ENCODE measurements at places on chromosomes 5 and 9. TPM values are rescaled to one million over a fixed set of nuclear protein-coding genes. Genes with fewer than 3 reads are reported as not detected.

IRGM gene
- 0.06 TPM for total RNA-seq

CCDC183 gene
- total RNA-seq = 0.19 TPM

ADGRD2 gene
- total RNA-seq = 0.03 TPM

KIF4B gene
- 0.02 TPM for total RNA-seq

FAM221B gene
- not detected for total RNA-seq

HAPLN1 gene
- total RNA-seq = not detected

NPR3 gene
- total RNA-seq = 14.7 TPM

ADAMTS2 gene
- total RNA-seq = 0.03 TPM

TNFSF8 gene
- total RNA-seq = not detected

SIL1 gene
- 24.7 TPM for total RNA-seq

MEIKIN gene
- total RNA-seq = not detected

KCNN2 gene
- 0.20 TPM for total RNA-seq

C5orf58 gene
- not detected for total RNA-seq

ITGA1 gene
- 2.0 TPM for total RNA-seq

NSG2 gene
- total RNA-seq = not detected

SLC34A1 gene
- not detected for total RNA-seq

PRDM9 gene
- 0.02 TPM for total RNA-seq

FAM151B gene
- total RNA-seq = 1.7 TPM

CATSPER3 gene
- 0.15 TPM for total RNA-seq

CNOT8 gene
- 36.1 TPM for total RNA-seq

AQP3 gene
- total RNA-seq = 28.3 TPM

C5orf46 gene
- total RNA-seq = not detected

LECT2 gene
- total RNA-seq = not detected

TRIM41 gene
- 25.6 TPM for total RNA-seq

OR2V1 gene
- not detected for total RNA-seq

TAF11L10 gene
- not detected for total RNA-seq

C5orf52 gene
- total RNA-seq = not detected

ENTPD2 gene
- 4.7 TPM for total RNA-seq

HSD17B3 gene
- total RNA-seq = not detected

GDF9 gene
- total RNA-seq = 0.25 TPM

ORM2 gene
- total RNA-seq = not detected

IFNK gene
- total RNA-seq = not detected

RRAGA gene
- 134 TPM for total RNA-seq

TMEM203 gene
- total RNA-seq = 45.3 TPM

NUTM2F gene
- not detected for total RNA-seq

FOXD4L4 gene
- 0.13 TPM for total RNA-seq

ZNF462 gene
- total RNA-seq = 3.6 TPM

SAPCD2 gene
- 21.6 TPM for total RNA-seq

SPATA6L gene
- 1.6 TPM for total RNA-seq

SLC1A3 gene
- total RNA-seq = 0.05 TPM

IL7R gene
- 0.30 TPM for total RNA-seq

CRHBP gene
- total RNA-seq = 0.09 TPM

IL4 gene
- not detected for total RNA-seq

FOXD4 gene
- total RNA-seq = 0.13 TPM

TMC1 gene
- total RNA-seq = 0.02 TPM

FAM153A gene
- not detected for total RNA-seq

GPX3 gene
- total RNA-seq = 17.7 TPM

ZBTB5 gene
- 7.3 TPM for total RNA-seq

SMIM27 gene
- 13.6 TPM for total RNA-seq

LCN1 gene
- 0.26 TPM for total RNA-seq

Data from A549 treated with AZD2906 at 1 μM for 4 hours (cell line).